ENCODE measurements at places on chromosomes 1 and 21.

GRCh38 chr1:155069551-155070157 lies 6.1 kb downstream of the EFNA4 start:
- DNase-seq: no peak

DNA sequence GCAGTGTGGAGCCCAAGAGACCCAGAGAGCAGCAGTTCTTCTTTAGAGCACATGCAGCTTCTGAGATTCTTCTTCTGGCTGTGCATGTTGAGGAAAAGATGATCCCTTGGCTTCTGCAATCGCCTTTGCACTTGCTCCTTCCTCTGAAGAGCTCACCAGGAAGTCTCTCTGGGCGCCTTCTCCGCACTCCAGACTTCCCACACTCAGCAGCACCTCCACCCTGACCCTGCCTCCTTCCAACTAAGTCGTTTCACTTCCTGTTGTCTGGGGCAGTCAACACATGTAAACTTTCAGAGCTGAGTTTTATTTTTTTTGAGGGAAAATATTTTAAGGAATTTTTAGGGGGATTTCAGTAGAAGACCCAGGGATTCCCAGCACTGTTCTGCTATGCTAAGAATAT lies 73.4 kb upstream of the F3 start:
- no peak for DNase-seq

GRCh38 chr1:19484798-19485361 lies 459 bp downstream of the CAPZB start:
- DNase-seq: no peak

DNA sequence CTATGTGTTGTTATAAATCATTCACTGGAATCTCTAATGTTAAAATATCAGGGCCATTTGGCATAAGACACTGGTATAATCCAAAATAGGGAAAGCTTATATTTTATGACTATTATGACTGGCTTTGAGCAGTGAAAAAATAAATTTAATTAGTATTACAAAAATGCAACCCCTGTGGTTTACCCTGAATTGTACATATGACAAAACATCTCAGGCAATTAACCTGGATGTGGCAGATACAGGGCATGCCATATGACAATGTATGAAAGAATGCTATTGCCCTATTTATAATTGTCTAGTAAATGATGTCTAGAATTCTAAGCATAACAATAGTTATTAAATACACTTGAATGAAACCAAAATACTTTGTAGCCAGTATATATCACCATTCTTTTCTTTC lies 532.5 kb upstream of the ADGRL4 start:
- no peak for DNase-seq

DNA sequence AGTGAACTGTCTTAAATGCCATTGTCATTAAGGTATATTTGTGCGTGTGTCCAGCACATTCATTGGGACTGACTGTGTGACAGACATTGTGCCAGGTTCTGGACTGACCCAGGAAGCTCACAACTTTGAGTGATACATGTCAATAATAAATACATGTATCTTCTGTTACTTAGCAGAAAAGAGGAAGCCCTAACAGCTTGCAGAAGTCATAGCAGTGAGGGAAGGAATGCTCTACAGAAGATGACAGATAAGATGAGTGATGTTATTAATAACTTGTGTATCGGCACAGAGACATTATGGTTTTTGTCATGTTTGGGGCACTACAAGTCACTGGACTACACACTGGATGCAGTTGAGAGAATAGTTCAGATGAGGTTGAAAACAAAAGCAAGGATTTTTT lies 1.2 kb upstream of the SRSF11 start:
- DNase-seq: no peak

DNA sequence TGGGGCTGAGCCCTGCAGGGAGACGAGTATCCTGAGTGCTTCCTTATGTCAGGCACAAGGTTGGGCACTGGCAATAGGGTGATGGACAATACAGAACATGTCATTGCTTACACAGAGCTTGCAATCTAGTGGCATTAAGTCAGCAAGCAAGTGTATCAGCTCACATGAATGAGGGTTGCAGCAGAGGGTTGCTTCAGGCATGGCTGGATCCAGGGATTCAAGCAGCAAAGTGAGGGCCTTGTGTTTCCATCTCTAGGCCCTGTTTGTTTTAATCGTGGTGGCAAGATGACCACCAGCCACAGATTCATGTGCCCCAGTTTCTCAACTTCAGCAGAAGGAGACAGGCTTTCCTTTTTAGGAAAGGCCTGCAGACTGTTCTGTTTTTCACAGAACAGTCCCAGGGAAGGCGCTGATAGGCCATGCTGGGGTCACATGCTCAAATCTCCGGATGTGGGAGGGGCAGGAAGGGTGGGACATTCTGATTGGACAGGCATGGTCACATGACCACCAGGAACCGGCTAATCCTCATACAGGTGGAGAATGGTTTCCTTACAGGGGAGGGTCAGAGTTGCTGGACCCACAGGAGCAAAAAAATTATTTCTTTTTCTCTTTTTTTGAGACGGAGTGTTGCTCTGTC lies 14.4 kb downstream of the PLOD1 start:
- DNase-seq: no peak

DNA sequence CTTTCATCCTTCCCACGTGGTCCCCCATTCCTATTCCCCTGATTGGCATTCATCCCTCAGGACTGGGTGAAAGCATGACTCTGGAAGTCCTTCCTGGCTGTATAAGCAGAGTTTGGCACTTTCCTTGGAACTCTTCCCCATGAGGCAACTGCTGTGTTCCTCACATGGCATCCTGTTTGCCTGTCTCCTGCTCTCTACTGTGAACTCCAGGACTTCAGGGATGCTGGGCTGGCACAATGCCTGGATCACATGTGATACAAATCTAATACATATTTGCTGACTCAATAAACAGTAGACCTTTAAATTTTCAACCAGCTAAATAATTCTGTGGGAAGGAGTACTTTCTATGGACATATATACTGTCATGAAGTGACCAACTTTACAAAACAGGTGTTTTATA lies 46.8 kb upstream of the EDEM3 start:
- peak; percentile 68 for DNase-seq

GRCh38 chr1:47921935-47922415 lies 75.2 kb downstream of the TRABD2B start:
- no peak for DNase-seq

- no peak for DNase-seq
Observed at GRCh38 chr1:216448011-216448510, 24.8 kb upstream of the USH2A start.

DNA sequence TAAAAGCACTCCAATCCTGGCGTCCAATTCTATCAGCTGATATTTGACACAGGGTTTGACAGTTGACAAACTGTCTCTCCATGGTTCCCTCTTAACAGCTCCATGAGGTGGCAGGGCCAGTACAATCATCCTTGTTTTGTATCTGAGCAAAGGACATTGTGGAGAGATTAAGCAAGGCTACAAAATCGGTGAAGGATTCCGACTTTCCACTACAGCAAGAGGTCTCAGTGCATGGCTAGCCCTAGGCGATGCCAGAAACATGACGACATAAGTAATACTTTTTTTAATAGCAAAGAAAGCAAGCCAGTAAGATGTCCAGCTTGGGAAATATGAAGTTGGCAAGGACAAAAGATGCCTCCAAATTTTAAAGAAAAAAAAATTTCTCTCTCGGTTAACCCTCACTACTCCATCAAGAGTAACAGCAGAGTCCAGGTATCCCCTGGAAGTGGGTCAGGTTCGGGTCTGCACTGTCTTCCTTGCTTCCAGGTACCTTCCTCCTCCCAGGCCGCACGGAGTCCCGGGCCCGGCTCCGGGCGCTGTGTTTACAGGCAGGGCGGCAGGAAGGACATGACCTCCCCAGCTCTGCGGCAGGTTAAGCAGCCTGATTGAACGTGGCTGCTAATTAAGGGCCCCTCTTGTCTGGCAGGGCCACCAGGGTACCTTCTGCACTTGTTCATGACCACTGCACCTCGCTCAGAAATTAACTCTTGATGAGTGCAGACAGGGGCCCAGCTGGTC lies 106.1 kb downstream of the SIM2 start:
- no peak for DNase-seq

GRCh38 chr1:8980656-8981055 lies 35.0 kb downstream of the CA6 start:
- DNase-seq: no peak

DNA sequence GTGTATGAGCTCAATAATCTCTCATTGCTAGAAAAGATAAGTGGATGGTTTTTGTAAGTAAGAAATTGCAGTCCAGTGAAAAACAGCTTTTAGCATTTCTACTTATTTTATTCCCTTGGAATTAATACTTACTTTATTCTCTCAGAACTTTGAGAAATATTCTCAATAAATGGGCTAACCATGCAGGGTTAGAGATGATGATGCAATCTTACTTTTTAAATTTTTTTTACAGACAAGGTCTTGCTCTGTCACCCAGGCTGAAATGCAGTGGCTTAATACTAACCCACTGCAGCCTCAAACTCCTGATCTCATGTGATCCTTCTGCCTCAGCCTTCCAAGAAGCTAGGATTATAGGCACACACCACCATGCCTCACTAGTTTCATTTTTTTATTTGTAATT lies 440.8 kb upstream of the ZP4 start:
- DNase-seq: no peak

GRCh38 chr21:45138199-45139002 lies 64.0 kb downstream of the ADARB1 start:
- peak; percentile 43 for DNase-seq

DNA sequence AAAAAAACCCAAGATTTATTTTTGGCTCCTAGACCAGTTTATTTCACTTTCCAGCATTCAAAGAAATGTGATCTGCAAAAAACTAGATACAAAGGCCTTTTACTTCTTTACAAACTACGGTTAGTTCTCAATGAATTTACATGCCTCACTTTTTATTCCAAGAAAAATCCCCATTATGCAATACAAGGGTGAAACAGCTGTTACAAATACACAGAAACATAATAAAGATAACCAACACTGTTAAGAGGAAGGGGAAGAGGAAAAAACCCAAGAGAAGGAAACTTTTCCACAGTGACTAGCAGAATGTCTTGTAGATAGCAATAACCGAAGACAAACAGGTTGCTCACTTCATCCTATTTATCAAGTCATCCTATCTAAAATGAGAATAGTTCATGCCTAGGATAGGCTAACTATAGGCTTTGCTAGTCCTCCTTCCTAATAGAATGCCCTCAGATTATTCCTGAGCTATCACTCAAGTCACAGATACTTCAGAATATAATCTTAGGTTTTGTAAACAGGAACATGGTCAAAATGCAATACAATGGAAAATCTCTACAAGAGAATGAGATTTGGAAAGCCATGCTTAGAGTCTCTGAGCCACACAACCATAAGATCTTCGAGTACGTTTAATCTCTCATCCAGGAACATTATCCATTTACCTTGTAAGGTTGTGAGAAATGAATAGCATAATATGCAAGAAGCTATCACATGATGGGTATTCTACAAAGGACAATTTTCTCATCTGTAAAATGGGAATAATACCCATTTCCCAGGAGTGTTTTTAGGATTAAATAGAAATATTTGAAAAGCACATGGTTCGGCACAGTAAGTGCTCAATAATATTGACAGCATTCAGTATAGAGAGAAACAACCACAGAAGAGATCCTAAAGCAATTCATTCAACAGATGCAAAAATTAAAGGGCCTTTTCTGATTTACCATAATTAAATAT lies 5.4 kb downstream of the PNRC2 start:
- DNase-seq: no peak

DNA sequence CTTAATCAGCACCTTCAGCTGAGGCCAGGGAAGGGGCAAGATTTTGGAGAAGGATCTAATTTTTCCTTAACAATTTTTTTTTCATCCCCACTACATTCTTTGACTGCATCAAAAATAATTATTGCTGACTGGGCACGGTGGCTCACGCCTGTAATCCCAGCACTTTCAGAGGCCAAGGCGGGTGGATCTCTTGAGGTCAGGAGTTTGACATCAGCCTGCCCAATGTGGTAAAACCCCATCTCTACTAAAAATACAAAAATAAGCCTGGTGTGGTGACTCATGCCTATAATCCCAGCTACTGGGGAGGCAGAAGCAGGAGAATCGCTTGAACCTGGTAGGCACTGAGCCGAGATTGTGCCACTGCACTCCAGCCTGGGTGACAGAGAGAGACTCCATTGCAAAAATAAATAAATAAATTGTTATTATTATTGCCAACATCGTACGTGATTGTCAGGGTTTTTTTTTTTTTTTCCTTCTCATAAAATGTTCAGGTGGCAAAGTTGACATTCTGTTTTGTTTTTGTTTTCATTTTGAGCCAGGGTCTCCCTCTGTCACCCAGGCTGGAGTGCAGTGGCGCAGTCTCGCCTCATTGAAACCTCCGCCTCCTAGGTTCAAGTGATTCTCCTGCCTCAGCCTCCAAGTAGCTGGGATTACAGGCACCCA lies 37.3 kb upstream of the MORC3 start:
- no peak for DNase-seq

DNA sequence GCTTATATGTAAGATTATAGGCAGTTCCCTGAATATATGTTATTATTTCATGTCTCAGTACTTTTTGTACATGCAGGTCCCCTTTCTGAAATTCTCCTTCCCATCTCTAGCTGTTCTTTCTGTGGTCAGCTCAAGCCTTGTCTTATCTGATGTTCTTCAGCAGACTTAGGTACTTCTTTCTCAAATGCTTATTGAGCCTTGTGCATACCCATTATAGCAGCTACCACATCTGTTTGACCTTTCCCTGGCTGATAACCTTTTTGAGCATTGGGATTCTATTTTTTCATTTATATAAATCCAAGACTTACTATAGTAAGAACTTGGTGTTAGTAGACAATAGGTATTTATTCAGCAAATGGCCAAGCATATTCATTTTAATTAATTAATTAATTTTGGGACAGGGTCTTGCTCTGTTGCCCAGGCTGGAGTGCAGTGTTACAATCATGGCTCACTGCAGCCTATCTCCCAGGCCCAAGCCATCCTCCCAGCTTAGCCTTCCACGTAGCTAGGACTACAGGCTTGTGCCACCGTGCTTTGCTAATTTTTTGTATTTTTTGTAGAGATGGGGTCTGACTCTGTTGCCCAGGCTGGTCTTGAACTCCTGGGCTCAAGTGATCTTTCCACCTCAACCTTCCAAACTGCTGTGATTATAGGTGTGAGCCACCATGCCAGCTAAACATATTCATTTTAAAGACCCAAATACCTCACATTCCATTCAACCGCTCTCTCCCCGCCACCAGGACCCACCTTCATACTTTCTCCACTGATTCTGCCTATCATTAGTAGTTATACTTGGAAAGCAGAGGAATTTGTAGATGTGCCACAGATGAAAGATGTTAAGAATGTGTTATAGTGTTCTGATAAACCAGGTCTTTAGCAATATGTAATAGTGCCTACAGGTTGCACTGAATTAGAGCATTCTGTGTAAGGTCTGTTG lies 16.7 kb downstream of the TIPRL start:
- no peak for DNase-seq

- no peak for DNase-seq
Observed at GRCh38 chr1:152533327-152533938, 19.2 kb downstream of the CRCT1 start.

- DNase-seq: no peak
Observed at GRCh38 chr1:18924221-18924691, 21.9 kb upstream of the ALDH4A1 start.

GRCh38 chr1:32421775-32422174 lies 27.5 kb upstream of the BSDC1 start:
- DNase-seq: no peak

GRCh38 chr1:225449774-225450173 lies 21.9 kb upstream of the LBR start:
- DNase-seq: no peak

GRCh38 chr1:201385299-201385891 lies 7.9 kb upstream of the TNNT2 start:
- no peak for DNase-seq

GRCh38 chr1:31735571-31735970 lies 28.6 kb downstream of the ADGRB2 start:
- no peak for DNase-seq
